ENCODE measurements at places on chromosomes 4 and X.

- no peak for DNase-seq
Observed at GRCh38 chr4:149523039-149523438, 292.6 kb downstream of the IQCM start.

DNA sequence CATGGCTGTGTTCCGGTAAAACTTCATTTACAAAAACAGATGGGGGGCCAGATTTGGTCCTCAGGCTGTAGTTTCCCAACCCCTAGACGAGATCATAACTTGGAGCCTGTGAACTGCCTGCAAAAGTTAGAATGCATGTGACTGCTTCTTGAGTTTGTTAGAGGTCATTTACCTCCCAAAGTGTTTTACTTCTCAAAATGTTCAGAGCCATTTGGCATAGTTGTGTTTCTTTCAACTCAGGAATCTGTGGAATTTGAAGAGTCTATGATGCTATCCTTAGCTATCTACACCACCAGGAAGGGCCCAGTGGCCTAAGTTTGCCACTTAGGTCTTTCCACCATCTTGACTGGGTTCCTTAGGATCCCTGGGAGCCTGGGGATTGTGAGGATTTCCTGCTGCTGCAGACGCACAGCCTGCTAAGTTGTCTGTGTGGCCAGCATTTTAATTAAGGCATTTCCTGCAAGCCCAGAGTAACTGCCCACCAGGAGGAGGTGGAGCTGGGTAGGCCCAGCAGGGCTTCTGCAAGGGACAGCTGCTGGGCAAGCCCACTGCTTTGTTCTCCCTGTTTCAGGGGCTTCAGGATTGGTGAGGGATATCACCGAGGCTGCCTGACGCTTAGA lies 53.1 kb downstream of the CCNI start:
- DNase-seq = no peak

DNA sequence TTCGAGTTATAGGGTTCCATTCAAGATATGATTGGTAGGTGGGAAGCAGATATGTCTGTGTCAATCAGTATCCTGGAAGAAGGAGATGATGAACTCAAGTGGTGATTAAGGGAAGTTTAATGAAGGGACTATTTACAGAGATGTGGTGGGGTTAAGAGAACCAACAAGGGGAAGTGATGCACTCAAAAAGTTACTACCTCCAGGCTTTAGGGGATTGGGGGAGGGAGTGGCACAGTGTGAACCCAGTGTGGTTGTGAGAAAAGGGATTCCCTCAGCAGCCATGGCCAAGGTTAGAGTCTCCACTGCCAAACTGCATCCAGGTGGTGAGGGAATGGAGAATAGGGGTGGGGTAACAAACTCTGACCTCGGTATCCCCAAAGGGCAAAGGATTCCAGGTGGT lies 27.9 kb downstream of the PKD2 start:
- DNase-seq = no peak

- no peak for DNase-seq
Observed at GRCh38 chrX:154549766-154550165, 2.3 kb downstream of the IKBKG start.

DNA sequence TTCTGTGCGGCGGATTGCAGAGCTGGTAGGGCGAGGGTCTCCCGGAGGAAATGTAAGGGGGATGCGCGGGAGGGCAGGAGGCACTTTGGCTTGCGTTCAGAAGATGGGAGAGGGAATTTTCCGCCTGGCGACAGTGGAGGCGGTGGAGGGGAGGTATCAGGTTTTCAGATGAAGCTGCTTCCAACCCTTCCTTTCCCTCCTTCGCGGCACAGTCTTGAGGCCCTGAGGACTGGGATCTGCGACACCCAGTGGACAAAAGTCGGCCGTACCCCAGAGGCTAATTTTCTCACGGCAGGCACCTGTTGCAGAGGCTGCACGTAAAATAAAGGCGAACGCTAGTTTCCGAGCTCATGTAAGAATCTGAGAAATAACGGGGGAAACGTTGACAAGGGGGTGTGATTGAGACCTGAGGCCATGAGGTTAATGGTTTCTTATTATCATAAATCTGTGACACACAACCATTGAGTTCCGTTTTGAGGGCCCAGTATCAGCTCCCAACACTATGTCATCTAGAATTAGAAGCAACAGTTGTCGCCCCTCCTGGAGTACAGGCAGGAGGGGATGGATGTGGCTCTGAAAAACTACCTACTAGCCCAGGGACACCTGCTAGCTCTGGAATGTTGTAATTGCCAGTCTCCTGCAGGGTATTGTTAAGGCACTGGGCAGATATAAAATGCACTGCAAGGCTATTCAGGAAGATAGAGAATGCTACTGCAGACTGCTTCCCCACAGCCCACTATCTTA lies 1.1 kb downstream of the ZCCHC18 start:
- DNase-seq = no peak

GRCh38 chrX:124256216-124256615 lies 76.2 kb upstream of the TEX13D start:
- no peak for DNase-seq

DNA sequence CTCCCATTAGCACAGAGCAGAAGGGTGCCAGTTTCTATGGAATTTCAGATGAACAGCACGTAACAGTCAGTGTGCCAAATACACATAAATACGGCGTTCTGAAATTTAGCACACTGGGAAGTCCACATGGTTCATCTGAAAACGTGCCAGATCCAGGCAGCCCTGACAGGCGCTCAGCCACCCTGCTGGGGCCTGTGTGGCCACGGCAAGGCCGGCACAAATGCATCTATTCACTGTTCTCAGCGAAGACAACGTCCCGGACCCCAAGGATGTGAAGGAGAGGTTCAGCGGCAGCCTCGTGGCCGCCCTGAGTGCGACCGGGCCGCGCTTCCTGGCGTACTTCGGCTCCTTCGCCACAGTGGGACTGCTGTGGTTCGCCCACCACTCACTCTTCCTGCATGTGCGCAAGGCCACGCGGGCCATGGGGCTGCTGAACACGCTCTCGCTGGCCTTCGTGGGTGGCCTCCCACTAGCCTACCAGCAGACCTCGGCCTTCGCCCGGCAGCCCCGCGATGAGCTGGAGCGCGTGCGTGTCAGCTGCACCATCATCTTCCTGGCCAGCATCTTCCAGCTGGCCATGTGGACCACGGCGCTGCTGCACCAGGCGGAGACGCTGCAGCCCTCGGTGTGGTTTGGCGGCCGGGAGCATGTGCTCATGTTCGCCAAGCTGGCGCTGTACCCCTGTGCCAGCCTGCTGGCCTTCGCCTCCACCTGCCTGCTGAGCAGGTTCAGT lies 15.6 kb downstream of the DGKQ start:
- DNase-seq = no peak

- DNase-seq = no peak
Observed at GRCh38 chrX:17521871-17522693, 147.1 kb downstream of the NHS start.

- no peak for DNase-seq
Observed at GRCh38 chrX:48636776-48637175, 39.5 kb downstream of the WDR13 start.

DNA sequence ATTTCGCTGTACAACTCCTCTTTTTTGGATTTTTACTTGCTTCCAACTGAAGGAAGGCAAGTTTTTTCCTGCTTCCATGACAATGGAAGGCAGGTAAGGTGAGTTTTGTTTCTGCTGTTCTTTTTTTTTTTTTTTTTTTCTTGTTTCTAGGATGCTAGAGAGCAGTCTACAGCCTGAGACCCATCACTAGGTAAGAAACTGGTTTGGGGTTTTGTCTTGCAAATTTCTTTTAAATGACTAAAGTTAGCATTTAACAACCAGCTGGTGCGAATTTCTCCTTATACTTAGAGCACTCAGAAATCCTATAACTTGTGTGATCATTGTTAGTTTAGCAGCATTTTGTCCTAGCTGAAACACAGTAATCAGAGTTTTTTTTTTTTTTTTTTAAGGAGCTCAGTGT lies 378.4 kb upstream of the CNKSR2 start:
- no peak for DNase-seq

- DNase-seq = no peak
Observed at GRCh38 chr4:139243448-139244365, 36.3 kb downstream of the MGARP start.

- no peak for DNase-seq
Observed at GRCh38 chr4:20844311-20844710, 144.1 kb downstream of the PACRGL start.

DNA sequence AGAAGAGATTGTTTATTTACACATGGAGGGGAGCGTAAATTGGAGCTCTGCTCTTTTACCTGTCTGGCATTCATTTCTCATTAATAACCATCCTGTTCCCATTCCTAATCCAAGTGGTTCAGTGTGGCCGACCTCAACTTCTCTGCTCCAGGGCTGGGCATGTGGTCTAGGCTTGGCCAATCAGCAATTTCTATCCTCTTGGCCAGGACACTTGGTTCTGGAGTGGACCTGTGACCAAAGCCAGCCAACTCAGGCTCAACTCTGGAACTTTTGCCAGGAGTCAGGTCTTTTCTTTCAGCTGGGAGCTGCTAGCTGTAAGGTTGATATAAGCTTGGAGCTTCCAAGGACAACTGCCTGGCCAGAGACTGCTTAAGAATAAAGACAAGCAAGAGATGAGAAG lies 15.6 kb upstream of the RASL11B start:
- no peak for DNase-seq

DNA sequence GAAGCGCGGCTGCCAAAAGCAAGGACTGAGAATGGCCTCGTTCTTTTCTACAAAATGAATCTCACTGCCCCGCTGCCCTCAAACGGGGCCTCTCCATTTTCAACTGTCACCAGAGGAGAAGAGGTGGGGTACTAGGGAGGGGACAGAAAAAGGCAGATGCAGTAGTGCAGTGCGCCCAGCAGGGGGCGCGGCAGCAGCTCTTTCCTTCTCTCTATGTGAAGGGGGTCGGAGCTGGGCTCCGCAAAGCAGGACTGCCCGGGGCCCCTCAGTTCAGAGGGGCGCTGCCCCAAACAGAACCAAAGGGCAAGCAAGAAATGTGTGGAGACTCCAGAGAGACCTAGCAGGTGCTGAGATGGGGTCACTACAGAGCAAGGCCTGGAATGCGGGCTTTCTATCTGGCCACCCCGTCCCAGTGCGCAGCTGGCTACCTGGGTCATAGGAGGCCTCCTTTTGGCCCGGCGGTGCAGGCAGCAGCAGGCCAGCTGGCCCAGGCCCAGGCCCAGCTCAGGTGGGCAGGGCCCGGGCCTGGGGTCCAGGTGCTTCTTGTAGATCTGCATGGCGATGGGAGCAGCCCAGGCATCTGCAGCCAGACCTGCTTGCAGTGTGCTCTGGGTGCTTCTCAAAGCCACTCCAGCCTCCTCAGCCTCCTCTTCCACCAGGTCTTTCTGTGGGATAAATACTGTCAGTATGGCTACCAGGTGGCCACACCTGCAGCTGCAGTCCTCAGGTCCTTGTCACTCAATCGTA lies 5.9 kb downstream of the IRAK1 start:
- DNase-seq = no peak

Measured in stimulated activated CD8-positive, alpha-beta memory T cell treated with anti-CD3 and anti-CD28 coated beads, Interleukin-7, amount 100 ng/mL, for 48 hours (primary cell).